Lung (tissue), 17 donors: ENCODE measurements at places on chromosomes 2 and 18. TPM values are rescaled to one million over a fixed set of nuclear protein-coding genes. Genes with fewer than 3 reads are reported as not detected.
A peak's percentile ranks its signal among the peaks of the same experiment; 100 is the strongest.

The MSTN gene
- total RNA-seq: 0.12 TPM

The VPS54 gene
- total RNA-seq: 18.2 TPM

The CYP27A1 gene
- 110 TPM for total RNA-seq

The TGFA gene
- total RNA-seq: 1.9 TPM

The STK36 gene
- 70.6 TPM for total RNA-seq

The NCKAP1 gene
- 194 TPM for total RNA-seq

The IL18R1 gene
- total RNA-seq: 35.5 TPM

DNA sequence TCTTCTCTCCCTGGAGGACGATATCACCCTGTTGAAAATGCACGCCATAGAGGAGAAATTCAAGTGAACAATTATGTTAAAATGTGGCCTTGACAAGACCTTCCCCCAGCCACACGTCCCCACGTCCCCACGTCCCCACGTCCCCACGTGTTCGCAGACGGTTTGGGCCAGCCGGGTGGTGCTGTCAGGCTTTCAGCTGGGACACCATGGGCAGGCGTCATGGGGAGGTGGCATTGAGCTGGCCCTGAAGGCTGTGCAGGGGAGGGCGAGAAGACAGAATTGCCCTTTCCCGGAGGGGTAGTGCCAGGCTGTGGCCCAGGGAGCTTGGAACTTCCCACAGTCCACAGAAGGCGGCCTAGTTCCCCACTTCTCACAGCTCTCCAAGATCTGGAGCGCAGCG lies 240.7 kb upstream of the RAB6C start:
- DNase-seq: no peak
- no peaks in the 10 kb centered on the region for H3K27me3 ChIP-seq
- H3K36me3 ChIP-seq: no peaks in the 10 kb centered on the region
- no peaks in the 10 kb centered on the region for H3K4me1 ChIP-seq
- no peak overlapping the region for H3K27ac ChIP-seq
- no peak overlapping the region for H3K4me3 ChIP-seq

DNA sequence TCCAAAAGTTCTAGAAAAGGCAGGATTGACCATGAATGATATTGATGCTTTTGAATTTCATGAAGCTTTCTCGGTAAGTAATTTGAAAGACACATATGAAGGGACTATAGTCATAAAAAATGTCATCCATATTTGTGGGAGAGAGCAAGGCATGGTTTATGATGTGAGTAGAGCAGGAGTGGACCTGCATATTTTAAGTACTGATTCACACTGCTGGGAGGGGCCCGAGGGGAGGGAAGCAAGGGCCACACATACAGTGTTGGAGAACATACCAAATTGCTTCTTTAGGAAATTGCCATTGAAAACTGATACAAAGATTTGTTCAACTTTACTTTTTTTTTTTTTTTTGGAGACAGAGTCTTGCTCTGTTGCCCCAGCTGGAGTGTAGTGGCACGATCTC lies 39.4 kb downstream of the HADHB start:
- no peak overlapping the region for H3K4me3 ChIP-seq
- H3K27me3 ChIP-seq: no peaks in the 10 kb centered on the region
- DNase-seq: no peak
- H3K36me3 ChIP-seq: peaks cover 31% of the 10 kb centered on the region

- peak overlapping the region; percentile 97 for H3K27ac ChIP-seq
- H3K36me3 ChIP-seq: peaks cover 28% of the 10 kb centered on the region
- H3K4me1 ChIP-seq: peaks cover 17% of the 10 kb centered on the region
- peak; percentile 57 for DNase-seq
Observed at GRCh38 chr2:47033102-47033880, 117.7 kb upstream of the MCFD2 start.

DNA sequence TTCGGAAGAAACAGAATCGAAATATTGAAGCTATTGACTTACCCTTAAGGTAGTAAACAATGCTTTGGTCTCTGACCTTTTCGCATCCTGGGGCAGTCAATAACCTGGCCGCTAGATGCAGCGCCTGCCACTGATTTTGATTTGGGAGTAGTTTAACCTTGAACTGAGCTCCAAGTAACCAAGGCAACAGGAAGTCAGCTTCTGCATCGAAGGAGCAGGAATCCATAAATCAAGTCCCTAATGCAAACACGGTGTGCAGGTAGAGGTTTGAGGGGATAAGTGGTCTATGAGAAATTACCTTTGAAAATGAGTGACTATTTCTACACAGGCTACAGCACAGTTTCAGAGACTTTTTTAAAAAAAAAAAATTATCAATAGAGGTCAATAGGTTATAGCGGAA lies 353.5 kb downstream of the SETBP1 start:
- DNase-seq: no peak
- H3K27ac ChIP-seq: no peak overlapping the region
- H3K4me3 ChIP-seq: no peak overlapping the region
- peaks cover under 1% of the 10 kb centered on the region for H3K36me3 ChIP-seq

GRCh38 chr2:39647104-39647765 lies 18.5 kb upstream of the TMEM178A start:
- no peak overlapping the region for H3K27ac ChIP-seq
- H3K4me3 ChIP-seq: no peak overlapping the region
- H3K4me1 ChIP-seq: no peaks in the 10 kb centered on the region
- H3K27me3 ChIP-seq: no peaks in the 10 kb centered on the region
- no peaks in the 10 kb centered on the region for H3K36me3 ChIP-seq

DNA sequence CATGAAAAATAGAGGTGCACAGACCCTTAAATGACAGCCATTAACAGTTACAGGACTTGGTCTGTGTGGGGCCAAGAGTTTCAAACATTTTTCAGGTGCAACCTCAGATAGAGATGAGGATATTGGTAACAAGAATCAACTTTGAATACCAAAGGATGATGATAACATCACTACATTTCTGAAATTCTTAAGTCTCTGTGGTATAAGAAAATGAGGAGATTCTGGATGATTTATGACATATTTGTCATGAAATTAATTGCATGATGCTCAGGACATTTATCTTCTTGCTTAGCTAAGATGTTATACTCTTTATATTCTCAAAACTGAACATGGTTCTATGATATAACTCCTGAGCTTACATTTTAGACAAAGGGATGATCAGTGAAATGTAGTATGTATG lies 471.8 kb upstream of the CWC22 start:
- H3K27ac ChIP-seq: no peak overlapping the region
- H3K4me1 ChIP-seq: no peaks in the 10 kb centered on the region
- no peak for DNase-seq
- no peaks in the 10 kb centered on the region for H3K27me3 ChIP-seq
- H3K36me3 ChIP-seq: no peaks in the 10 kb centered on the region

- no peaks in the 10 kb centered on the region for H3K27me3 ChIP-seq
- no peaks in the 10 kb centered on the region for H3K36me3 ChIP-seq
- no peak overlapping the region for H3K27ac ChIP-seq
- DNase-seq: no peak
Observed at GRCh38 chr18:58100154-58100553, 56.1 kb downstream of the NEDD4L start.

DNA sequence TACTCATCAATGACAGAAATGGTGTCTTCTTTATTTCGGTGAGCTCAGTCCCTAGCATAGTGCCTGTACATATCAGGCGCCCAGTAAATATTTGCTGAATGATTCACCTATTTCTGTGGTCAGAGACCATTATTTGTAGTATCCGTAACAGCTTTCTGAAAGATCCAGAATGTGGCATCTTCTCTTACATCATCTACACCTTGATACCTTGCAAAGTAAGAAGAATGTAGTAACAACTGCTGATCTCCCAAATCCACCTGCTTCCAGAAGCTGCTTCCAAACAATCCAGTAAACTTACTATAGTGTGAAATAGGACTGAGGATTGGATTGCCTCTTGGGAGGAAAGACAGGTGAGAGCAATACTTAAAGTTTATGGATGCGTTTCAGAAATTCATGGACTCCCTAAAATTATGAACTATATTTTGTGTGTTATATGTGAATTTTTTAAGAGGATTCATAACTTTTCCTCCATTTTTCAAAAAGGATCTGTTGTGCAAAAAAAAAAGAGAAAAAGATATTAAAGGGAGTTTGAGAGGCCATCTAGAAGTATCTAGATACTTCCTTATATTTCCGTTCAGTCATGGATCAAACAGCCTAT lies 945 bp upstream of the ASXL2 start:
- H3K36me3 ChIP-seq: no peaks in the 10 kb centered on the region
- no peak overlapping the region for H3K4me3 ChIP-seq
- peak overlapping the region; percentile 91 for H3K27ac ChIP-seq

GRCh38 chr2:19702267-19702666 lies 199.5 kb downstream of the TTC32 start:
- no peaks in the 10 kb centered on the region for H3K36me3 ChIP-seq
- H3K27ac ChIP-seq: no peak overlapping the region
- DNase-seq: no peak
- H3K4me1 ChIP-seq: no peaks in the 10 kb centered on the region
- no peaks in the 10 kb centered on the region for H3K27me3 ChIP-seq

- DNase-seq: no peak
- no peak overlapping the region for H3K4me3 ChIP-seq
- H3K27ac ChIP-seq: no peak overlapping the region
- H3K4me1 ChIP-seq: no peaks in the 10 kb centered on the region
Observed at GRCh38 chr2:218513676-218514075, 54.5 kb downstream of the USP37 start.

DNA sequence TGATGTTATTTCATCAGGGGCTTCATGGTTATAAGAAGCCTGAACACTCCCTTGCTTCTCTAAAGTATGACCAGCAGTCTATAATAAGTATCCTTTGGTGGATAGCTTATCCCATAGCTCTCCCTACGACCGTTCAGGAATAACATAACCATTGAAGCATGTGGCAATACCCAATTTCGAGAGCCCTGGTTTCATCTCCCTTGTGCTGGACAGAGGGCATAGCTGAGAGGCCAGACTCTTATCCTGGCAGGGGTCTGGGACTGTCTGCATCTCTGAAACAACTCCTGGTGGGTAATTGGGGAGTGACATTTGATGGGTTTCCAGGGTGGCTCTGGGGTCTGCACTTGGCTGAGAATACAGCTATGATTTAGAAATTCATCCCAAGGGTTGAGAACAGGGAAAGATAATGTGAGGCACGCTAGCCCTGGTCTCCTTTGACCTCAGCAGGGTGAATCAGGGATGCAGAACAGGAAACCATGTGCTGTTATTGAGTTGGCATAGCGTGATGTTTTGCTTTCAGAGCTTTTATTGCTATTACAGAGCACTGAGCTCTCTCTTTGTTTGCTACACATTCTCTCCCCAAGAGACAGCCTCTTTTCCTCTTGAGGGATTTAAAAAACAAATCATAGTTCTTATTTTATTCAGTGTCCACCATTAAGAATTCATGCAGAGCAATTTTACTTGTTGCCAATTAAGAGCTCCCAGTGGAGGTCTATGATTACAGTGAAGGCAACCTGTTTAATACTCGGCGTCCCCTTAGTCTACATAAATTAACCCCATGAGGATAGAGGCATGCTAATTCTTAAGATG lies 274.5 kb downstream of the NCKAP5 start:
- DNase-seq: no peak
- H3K27me3 ChIP-seq: no peaks in the 10 kb centered on the region
- H3K4me3 ChIP-seq: no peak overlapping the region
- no peak overlapping the region for H3K27ac ChIP-seq
- H3K4me1 ChIP-seq: no peaks in the 10 kb centered on the region

GRCh38 chr2:42939411-42940206 lies 147.2 kb upstream of the HAAO start:
- no peaks in the 10 kb centered on the region for H3K27me3 ChIP-seq
- H3K27ac ChIP-seq: peak overlapping the region; percentile 51
- H3K36me3 ChIP-seq: no peaks in the 10 kb centered on the region
- H3K4me3 ChIP-seq: no peak overlapping the region

DNA sequence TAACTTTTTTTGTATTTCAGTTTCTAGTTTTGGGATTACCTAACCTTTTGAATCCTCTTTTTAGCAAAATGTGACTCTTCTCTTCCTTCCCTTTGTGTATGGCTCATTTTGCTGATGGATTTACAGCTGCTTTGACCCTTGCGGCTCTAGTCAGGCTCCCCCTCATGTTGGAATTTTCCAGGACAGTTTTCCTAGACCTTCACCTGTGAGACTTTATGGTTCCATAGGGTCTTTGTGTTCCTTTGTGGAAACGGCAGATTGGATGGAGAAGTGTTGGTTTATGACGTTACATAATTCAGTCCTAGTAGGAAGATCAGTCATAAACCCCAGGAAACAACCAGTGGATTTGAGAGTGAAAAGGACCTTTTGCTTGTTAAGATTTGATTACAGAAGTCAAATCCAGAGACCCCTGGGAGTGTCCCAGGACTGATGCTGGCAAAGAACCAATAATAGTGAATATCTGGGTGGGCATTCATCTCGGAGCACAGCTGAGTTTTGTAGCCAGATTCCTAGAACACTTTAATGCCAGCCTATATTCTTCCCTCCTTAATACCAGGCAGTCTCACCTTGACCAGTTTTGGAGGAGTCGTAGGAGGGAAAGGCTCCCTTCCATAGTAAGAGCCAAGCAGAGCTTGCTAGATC lies 42.7 kb downstream of the SOCS6 start:
- H3K36me3 ChIP-seq: no peaks in the 10 kb centered on the region
- no peak overlapping the region for H3K27ac ChIP-seq
- peaks cover 19% of the 10 kb centered on the region for H3K4me1 ChIP-seq
- no peaks in the 10 kb centered on the region for H3K27me3 ChIP-seq
- DNase-seq: no peak

GRCh38 chr2:217729421-217730053 lies 273.3 kb downstream of the TNS1 start:
- H3K4me3 ChIP-seq: no peak overlapping the region
- no peak overlapping the region for H3K27ac ChIP-seq
- no peaks in the 10 kb centered on the region for H3K36me3 ChIP-seq
- H3K27me3 ChIP-seq: no peaks in the 10 kb centered on the region
- H3K4me1 ChIP-seq: peaks cover 6% of the 10 kb centered on the region

DNA sequence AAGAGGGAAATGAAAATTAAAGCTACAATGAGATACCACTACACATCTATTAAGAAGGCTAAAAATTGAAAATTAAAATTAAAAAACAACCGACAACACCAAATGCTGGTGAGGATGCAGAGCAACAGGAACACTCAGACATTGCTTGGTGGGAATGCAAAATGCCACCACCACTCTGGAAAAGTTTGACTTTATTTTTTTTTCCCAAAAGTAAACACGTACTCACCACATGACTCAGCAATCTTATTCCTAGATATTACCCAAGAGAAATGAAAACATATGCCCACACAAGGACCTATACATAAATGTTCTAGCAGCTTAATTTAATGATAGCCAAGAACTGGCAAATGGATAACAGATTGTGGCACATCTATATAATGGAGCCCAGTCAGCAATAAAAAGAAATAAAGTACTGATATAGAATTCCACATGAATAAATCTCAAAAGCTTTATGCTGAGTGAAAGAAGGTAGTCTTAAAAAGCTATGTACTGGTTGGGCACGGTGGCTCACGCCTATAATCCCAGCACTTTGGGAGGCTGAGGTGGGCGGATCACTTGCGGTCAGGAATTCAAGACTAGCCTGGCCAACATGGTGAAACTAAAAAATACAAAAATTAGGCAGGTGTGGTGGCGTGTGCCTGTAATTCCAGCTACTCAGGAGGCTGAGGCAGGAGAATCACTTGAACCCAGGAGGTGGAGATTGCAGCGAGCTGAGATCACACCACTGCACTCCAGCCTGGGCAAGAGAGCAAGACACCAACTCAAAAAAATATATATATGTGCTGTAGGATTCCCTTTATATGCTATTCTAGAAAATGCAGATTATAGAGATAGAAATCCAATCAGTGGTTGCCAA lies 4.2 kb upstream of the PROC start:
- no peak overlapping the region for H3K4me3 ChIP-seq
- peaks cover 6% of the 10 kb centered on the region for H3K4me1 ChIP-seq
- no peaks in the 10 kb centered on the region for H3K27me3 ChIP-seq
- no peaks in the 10 kb centered on the region for H3K36me3 ChIP-seq
- H3K27ac ChIP-seq: no peak overlapping the region
